ENCODE measurements at places on chromosomes 2 and 18. TPM values are rescaled to one million over a fixed set of nuclear protein-coding genes. Genes with fewer than 3 reads are reported as not detected.

GRCh38 chr2:222802514-222803196 is 58.2 kb upstream of the ACSL3 start:
- DNase-seq: no peak

GRCh38 chr2:102498414-102498813 is 25.4 kb downstream of the SLC9A4 start:
- DNase-seq: no peak

GRCh38 chr2:202178346-202178958 is 59.9 kb downstream of the SUMO1 start:
- peak; percentile 16 for DNase-seq

DNA sequence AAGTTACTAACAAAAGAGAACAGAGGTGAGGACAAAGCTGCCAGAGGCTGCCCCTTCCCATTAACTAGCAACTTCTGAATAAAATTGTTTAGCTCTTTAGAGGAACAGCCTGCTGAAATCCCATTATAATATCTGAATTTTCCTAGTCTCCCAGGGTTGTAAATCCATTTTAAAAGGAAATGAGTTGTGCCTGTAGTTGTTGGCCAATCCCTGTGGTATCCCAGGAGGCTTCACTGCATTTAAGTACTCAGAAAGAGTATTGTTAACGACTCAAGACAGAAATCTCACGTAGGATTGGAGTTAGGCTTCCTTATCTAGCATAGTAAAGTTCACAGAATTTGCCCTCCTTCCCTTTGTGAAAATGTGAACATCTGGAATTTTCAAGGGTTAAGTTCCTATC is 8.9 kb downstream of the LAPTM4A start:
- no peak for DNase-seq

DNA sequence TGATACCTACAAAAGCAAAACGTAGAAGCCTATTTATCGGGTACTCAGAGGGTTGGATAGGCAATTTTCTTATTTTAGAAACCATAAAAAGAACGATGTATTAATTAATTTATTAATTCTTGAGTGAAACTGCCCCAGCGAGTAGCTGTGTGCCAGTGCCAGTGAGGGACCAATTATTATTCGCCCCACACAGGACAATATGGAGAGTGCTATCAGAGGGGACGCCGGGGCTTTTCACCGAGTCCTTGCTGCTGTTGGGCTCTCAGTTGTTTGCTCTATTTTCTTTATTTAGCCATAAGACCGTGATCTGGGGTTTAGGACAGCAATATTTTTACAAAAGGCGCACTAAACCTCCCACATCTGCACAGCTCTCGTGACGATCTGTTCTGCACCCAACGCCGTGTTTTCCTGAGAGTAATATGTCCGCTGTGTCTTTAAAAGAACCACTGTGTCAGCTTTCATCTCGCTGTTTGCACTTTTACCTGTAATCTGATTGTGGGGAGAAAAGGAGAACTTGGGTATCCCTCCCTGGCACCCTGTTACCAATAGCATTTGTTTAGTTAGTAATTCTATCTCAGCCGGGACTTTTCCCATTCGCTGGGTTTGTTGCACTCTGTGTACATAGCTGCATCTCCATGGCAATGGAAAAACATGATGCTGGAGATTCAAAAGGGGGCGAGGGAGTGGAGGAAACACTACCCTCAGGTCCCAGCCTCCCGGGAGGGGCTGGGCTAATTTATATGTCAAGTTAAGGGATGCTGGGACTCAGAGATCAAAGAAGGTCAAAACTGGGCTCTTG is 30.1 kb upstream of the ZNF516 start:
- DNase-seq: no peak

DNA sequence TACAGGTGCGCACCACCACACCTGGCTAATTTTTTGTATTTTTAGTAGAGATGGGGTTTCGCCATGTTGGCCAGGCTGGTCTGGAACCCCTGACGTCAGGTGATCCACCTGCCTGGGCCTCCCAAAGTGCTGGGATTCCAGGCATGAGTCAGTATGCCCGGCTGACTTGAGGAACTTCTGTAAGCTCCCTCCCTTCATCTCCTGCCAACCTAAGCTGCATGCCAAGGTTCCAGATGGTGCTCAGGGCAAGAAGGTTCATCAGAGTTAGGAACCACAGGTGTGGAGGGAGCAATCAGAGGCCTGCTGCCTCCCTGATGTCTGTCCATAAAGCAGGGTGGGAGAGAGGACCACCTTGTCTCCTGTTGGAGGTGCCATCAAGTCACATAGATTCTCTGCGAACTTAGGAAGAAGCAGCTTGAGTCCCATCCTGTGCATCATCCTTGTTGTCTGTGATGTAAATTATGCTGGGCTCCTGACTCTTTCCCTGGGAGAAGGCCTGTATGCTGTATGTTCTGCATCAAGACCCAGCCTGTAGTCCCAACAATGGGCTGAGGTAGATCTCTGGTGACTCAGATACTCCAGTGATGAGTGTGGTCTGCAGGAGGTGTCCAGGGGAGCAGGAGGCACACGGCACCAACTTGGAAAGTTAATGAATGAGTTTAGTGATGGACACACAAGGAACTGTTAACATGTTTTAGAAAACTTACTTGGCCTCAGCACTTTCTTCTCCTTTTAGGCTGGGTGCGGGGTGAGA is 53.1 kb downstream of the TMEM17 start:
- DNase-seq: no peak

GRCh38 chr2:150472511-150472899 is 15.0 kb downstream of the RND3 start:
- no peak for DNase-seq

GRCh38 chr2:7736646-7737305 is 819.6 kb downstream of the RNF144A start:
- DNase-seq: no peak

DNA sequence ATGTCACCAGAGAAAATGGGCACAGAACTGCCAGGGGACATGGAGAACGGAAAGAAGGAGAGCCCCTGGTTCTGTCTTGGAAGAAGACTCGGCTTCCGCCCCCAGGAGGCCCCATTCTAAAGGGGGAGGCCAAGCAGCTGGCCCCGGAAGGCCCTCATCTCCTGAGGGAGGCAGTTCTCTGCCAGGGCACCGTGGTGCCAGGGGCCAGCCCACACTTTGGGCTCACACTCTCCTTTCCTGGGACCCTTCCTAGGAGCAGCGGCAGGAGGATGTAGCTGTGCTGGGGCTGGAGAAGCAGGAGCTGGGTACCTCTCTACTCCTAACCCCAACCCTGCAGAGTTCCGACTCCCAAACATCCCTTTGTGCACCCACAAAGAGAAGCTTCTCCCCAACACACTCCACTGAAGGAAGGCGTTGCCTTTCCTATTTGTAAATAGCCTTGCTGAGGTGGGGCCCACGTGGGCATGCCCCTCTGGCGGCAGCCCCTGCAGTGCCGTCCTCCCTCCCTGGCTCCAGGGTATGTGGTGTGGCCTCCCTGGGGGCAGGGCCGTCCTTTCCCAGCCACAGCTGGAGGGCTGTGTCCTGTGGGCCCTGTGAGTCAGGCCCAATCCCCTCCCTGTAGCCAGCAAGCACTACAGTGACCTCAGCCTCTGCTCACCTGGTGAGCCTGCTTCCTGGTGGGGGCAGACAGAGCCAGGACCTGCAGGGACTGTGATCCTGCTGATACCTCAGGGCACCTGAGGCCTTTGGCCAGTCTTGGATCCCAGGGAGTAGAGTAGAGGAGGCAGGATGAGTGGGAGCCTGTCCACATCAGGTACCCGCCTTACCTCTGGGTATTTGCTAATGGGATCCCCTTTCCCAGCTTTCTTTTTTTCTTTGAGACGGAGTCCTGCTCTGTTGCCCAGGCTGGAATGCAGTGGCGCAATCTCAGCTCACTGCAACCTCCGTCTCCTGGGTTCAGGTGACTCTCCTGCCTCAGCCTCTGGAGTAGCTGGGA is 26.6 kb downstream of the ZFP36L2 start:
- no peak for DNase-seq

- no peak for DNase-seq
These were observed 13.5 kb upstream of the REL start for GRCh38 chr2:60867848-60868247.

DNA sequence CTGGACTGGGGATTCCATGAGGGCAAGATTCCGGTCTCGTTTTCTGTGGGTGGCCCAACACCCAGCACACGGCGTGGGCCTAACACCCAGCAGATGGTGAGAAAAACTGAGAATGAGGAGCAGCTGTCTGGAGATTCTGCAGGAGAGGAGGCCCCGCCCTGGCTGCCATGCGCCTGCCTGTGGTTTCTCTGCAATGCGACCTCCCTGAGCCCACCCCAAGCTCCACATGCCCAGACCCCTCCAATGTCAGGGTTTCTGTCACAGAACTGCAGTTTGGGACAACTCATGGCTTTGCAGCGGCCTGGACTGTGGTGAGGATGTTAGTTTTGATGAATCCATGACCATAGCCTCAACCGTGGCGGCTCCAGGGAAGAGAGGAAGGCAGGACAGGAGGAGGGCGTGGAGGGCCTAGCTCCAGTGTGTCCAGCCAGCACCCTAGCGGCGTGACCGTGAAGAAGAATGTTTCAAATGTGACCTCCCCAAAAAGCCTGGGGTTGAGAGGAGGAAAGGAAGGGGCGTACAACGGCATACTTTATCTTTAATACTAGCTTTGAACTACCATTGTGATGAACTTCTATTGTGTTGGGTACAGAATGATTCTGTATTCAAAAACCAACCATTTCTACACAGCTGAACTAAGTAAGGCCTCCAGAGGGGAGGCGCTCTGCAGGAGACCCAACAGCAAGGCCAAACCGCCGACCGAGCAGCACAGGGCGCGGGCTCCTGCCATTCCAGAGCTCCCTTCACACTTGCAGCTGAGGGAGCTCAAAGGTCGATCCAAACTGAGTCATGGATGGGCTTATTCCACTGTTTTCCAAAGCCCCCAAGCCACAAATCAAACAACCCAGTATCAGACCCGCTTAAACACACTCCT is 3.4 kb downstream of the PXDN start:
- DNase-seq: peak; percentile 4

GRCh38 chr2:182207049-182207746 is 219.6 kb downstream of the PDE1A start:
- no peak for DNase-seq

GRCh38 chr2:60544954-60545560 is 8.4 kb downstream of the BCL11A start:
- no peak for DNase-seq

DNA sequence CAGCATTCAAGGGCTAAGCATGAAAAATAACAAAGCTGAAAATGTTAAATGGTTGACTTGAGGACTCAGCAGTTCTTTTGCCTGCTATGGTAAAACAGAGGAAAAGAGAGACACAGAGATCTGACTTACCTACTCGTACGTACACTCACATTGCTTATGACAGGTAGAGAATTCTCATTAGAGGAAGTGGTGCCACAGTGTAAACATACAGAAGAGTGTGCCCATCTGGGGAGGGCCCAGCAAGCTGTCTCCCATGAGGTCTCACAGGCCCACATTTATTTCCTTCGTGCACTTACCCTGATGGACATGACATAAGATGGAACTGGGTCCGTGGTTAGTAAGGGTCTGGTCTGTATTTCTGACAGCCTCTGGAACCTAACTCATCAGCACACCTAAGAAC is 729.1 kb downstream of the BCL11A start:
- DNase-seq: no peak

- no peak for DNase-seq
These were observed 34.4 kb downstream of the TEX51 start for GRCh38 chr2:126932966-126933710.

- DNase-seq: no peak
These were observed 51.0 kb downstream of the LAMA3 start for GRCh38 chr18:23740105-23740830.

GRCh38 chr2:239208465-239209180 is 192.2 kb downstream of the HDAC4 start:
- no peak for DNase-seq

DNA sequence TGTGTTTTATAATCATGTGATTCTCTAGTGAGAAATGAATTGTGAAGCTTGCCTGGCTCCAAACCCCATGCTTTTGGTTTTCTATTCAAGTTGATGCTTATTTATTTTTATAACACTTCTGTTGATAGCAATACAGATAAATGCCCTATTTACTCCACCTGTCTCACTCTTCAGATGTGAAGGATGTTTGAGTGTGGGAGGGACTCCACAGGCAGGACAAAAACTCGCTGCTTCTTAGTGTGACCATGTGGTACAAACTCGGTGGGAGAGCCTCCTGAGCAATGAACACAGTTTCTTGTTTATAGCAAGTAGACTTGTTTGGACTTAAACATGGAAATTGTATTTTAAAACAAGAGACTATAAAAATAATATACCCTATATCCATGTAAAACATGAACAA is 219.7 kb downstream of the GULP1 start:
- DNase-seq: no peak

DNA sequence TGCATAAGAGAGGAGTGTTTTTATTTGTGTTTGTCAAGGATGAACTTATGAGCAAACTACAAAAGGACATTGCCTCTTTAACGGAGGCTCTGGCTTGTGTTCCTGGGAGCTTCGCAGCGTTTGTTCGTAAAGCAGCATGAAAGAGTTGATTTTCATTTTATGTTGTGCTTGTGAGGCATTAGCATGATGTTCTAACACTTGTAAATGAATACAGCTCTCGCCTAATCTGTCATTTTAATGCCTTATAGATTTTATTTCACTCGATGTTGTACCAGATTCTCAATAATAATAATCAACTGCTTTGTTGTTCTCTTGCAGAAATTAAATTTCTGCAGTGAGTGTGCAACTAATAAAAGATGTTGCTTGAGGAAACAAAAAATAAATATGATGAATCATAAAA is 687.3 kb upstream of the FANCL start:
- DNase-seq: no peak

GRCh38 chr18:62585274-62586150 is 62.7 kb downstream of the ZCCHC2 start:
- peak; percentile 18 for DNase-seq

GRCh38 chr2:31434911-31435310 is 20.4 kb upstream of the XDH start:
- no peak for DNase-seq

GRCh38 chr2:59333007-59333406 is 1091.9 kb upstream of the FANCL start:
- DNase-seq: no peak

- DNase-seq: peak; percentile 22
These were observed 73.7 kb upstream of the DNAJC10 start for GRCh38 chr2:182642328-182642727.

SULT6B1 gene
- total RNA-seq: not detected

ZSWIM2 gene
- total RNA-seq: not detected

RGPD3 gene
- 0.34 TPM for total RNA-seq

SLC9A4 gene
- 0.09 TPM for total RNA-seq

DLX1 gene
- total RNA-seq: 0.09 TPM

HOXD12 gene
- not detected for total RNA-seq

INPP5D gene
- total RNA-seq: 62.3 TPM

CAPN14 gene
- total RNA-seq: 0.18 TPM

GAL3ST2 gene
- 1.3 TPM for total RNA-seq

UCN gene
- 0.94 TPM for total RNA-seq

BMP10 gene
- not detected for total RNA-seq

NR4A2 gene
- total RNA-seq: 22.1 TPM

Data from activated T-helper 2 cell treated with anti-CD3 and anti-CD28 coated beads, Interferon-gamma antibody, Interleukin-2, Interleukin-4, amounts not matched to agents 10 μg/mL and 5 μg/mL and 100 μg/mL, durations not matched to agents 14 hours and 24 hours and 36 hours (primary cell).